T-helper 17 cell (primary cell): ENCODE measurements at places on chromosomes 16 and 17. TPM values are rescaled to one million over a fixed set of nuclear protein-coding genes. Genes with fewer than 3 reads are reported as not detected.
A peak's percentile ranks its signal among the peaks of the same experiment; 100 is the strongest.

- peak; percentile 74 for DNase-seq
These were observed at the start of gene ADCY7 for GRCh38 chr16:50266337-50267091. Gene ADCY7 (plus strand): TSS chr16:50266551. CDS start chr16:50288180, 21,629 bp downstream.

DNA sequence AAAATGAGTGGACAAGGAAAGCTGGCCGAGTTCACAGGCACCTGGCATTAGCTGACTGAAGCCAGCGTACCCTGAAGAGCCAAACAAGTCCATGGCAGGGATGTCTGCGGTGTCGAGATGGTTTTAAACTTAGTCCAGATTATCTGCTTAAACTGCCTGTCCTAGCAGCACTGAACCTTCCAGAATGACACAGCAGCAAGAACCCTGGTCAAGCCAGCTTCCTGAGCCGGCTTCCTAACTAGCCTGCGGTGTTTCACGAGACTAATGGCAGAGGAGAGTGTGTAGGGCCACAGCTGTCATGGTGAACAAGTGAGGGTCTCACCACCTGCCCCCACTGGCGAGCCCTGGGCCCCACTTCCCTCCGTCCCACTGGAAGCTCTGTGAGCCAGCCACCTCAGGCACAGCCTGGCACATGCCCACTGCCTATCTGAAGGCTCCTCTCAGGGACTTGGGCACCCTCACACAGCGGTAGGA, 28.8 kb upstream of the MTSS2 start:
- no peak for DNase-seq

DNA sequence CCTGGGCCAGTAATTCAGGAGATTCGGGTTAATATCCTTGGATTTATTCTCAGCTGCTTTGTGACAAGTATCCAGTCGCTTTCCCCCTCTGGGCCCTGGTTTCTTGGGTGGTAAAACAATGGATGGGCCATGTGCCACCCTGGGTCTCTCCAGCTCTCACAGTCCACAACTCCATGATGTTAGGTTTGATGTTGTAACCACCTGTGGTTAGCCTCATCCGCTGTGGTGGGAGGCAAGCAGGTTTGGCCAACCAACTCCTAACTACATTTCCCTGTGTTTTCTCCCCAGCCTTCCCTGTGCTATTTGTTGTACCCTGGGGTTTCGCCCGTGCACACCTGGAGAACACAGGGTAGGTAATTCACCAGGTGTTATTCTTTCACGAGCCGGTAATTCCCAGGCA, 35.1 kb downstream of the GLP2R start:
- no peak for DNase-seq

DNA sequence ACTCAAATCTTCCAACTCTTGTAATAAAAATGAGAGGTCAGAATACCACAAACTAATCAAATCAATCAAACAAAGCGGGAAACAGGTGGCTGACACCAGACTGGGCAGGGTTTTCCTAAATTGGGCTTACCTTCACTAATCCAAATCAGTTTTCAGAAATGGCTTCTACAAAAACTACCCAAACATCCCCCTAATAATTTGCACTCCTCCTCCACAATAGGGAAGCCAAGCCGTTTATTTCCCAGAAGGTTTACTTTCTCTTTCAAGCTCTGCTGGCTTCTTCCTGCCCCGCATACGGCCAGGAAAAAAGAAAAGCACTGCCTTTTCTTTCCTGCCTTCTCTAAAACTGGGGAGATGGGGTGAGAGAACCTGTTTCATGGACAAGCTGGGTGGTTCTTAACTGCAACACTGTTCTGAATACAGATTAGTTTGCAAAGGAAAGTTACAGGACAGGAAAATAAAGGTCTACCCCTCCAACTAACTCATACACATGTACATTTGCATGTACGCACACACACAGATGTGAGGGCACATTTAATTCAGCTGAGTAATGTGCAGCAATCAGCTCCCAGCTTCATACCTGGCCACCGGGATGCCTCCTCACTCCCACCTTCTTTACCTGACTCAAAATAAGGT, 9.2 kb downstream of the STAT3 start:
- DNase-seq = no peak

The C1QTNF8 gene
- not detected for total RNA-seq

The RPS15A gene
- 3,350 TPM for total RNA-seq

The PLA2G10 gene
- not detected for total RNA-seq

The CD300E gene
- 0.81 TPM for total RNA-seq

The NOXO1 gene
- 0.40 TPM for total RNA-seq
